Pulmonary artery endothelial cell (primary cell): ENCODE measurements at places on chromosomes 7 and 10.

DNA sequence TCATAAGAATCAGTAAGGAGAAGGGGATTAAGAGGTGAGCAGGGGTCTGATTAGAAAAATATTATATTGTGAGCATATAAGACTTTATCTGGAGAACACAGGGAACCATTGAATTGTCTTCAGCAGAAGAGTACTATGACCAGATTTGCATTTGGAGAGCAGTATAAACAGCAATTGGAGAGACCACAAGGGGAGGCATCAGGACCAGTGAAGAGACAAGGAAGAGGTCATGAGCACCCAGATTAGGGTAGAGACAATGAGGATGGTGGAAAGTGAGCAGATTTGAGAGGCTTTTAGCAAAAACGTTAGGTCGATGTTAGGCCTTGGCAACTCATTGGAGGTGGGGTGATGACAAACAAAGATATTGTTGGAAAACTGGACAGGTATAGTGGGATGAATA is 13.0 kb upstream of the SMIM30 start:
- DNase-seq = no peak

GRCh38 chr10:122466951-122467381 is 5.6 kb downstream of the HTRA1 start:
- DNase-seq = no peak

GRCh38 chr10:19111501-19112267 is 63.1 kb downstream of the MALRD1 start:
- DNase-seq = no peak

DNA sequence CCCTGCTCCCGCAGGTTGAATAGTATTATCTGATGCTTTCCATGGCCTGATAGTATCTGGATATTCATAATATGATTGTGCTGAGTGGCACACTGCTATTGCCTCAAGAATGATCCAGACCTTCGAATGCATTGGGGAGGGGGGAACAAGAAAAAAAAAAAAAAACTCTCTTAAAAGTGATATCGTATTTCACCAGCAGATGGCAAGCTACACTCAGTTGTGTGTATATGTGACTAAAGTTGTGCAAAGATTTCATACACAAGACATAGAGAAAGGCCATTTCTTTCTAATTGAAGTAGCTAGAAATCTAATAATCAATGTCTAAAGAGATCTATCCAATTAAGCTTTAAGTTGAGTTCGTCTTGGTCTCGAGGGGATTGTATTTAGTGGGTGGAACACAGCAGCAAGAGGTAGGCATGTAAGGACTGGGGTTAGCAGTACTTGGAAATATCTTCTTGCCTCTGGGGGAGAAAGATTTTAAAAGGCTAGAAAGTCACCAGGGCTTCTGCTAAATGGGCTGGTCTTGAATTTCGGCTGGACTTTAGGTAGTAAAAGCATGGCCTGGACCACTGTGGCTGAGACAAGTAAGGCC is 15.3 kb downstream of the SFRP4 start:
- no peak for DNase-seq

DNA sequence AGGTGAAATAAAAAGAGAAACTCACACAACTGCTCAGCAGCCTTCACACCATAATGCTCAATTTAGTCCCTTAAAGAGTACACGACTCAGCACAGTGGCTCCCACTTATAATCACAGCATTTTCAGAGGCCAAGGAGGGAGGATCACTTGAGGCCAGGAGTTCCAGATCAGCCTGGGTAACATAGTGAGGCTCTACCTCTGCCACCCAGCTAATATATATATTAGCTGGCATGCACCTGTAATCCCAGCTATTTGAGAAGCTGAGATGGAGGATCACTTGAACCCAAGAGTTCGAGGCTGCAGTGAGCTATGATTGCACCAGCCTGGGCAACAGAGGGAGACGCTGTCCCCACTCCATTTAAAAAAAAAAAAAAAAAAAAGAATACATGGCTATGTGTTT is 2.2 kb downstream of the ITIH2 start:
- no peak for DNase-seq

GRCh38 chr7:219581-220150 is 27.3 kb downstream of the FAM20C start:
- DNase-seq = no peak

DNA sequence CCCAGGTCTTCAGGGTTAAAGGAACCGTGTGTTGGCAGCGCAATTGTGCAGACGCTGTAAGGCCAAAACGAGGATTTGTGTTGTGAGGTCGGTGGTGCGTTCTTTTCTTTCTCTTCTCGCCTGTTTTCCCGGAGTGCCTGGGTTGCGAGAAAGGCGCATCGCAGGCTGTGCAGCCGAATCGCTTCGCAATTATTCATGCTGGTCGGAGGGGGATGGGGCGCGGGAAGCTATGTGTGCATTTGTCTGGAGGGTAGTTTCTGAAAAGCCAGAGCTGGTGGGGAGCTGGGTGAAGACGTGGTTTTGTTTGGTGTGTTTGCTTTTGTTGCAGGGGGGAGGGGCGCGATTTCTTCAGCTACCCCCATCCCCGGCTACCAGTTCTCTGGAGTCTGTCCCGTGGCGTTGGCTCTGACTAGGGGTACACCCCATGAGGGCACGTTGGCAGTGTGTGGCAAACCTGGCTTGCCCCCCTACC is 2.1 kb downstream of the MXI1 start:
- DNase-seq = no peak

DNA sequence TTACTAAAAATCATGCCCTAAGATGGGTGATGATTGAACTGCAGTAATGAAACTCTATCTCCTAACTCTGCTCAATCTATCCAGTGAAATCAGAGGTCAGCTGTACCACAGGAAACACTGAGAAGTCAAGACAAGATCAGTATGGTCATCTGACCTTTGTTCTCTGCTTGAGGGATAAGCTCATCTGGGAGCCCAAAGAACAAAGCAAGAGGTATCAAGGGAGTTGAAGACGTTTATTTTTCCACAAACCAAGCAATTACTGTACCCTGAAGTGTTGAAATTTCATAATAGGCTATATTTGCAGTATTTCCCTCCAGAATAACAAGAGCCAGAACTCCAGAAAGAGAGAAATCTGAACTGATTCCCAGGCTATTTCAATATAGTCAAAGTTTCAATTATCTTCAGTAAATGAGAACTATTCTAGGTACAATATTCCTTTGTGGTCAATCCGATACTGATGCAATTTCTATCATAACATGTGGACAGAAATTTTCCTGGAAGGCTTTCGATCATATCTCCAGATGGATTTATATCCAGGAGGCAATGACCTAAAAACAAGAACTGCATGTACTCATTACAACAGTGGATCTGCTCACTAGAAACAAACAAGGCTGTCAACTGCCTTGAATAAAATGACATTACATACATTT is 345.3 kb downstream of the TNS3 start:
- DNase-seq = no peak

DNA sequence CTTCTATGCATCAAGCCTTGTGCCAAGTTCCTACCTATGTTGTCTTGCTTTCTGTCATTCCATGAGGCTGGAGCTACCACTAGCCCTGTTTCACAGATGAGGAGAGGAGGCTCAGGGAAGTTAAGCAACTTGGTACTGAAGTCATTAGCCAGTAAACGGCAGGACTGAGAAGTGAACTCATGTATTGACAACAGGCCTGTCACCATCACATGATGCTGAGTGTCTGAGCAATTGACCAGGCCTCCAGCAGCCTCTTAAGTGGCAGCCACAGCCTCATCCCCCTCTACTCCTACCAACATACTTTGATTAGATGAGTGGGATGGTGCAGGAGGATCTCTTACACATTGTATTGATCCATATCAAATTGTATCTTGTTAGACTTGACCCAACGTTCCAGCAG is 317.6 kb downstream of the GRID1 start:
- no peak for DNase-seq

DNA sequence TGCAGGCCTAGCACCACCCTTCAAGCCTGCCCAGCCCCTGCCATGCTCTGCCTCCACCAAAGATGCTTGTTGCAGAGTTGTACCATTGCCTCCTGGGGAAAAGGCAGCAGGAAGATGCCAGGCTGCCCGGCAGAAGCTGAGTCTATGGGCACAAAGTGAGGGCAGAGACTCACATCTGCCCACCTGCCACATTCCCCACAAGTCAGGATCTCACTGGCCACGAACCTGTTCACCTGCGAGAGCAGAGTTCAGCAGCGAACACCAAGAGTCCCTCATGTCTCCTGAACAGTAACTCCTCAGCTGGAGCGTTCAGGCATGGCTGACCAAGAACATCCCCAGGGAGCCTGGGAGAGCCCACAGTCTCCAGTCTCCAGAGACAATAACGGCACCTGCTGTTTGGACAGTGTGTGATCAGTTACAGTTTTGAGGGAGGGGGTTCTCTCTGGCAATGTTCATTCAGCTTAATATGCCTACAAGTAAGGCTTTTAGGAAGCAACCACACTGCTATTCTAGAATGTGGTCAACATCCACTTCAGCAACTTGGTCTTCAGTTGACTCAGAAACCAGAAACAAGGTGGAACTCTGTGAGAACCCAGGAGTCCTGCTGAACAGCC is 78.5 kb downstream of the GRID1 start:
- DNase-seq = no peak

- DNase-seq = no peak
Observed at GRCh38 chr7:96122746-96123145, 199.2 kb downstream of the SLC25A13 start.
